Activated naive CD4-positive, alpha-beta T cell (primary cell): ENCODE measurements at places on chromosomes 5 and 9.

- DNase-seq, result no peak
These were observed 220.1 kb downstream of the CYLC2 start for GRCh38 chr9:103215197-103215596.

DNA sequence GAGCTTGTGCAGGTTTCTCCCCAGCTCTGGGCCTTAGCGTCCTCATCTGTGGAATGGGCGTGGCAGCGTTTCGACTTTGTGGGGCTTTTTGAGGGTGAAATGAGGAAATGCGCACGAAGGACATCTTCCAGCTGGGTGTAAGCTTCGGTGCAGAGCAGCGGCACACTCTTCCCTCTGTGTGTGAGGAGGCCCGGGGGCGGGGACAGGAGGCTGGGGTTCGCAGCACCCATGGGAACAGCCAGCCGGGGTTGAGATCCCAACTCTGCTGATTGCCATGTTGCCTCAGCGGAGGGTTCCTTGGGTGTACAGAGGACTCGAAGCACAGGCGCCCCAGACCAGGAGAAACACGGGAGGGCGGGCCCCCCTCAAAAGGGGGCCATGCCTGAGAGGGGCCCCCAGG, 265.6 kb downstream of the NSG2 start:
- DNase-seq, result no peak

GRCh38 chr9:13575558-13575957, 296.1 kb upstream of the MPDZ start:
- no peak for DNase-seq

GRCh38 chr5:139108063-139108824, 89.9 kb downstream of the SIL1 start:
- DNase-seq, result no peak

- no peak for DNase-seq
These were observed 159.0 kb downstream of the TLE1 start for GRCh38 chr9:81530310-81530810.

DNA sequence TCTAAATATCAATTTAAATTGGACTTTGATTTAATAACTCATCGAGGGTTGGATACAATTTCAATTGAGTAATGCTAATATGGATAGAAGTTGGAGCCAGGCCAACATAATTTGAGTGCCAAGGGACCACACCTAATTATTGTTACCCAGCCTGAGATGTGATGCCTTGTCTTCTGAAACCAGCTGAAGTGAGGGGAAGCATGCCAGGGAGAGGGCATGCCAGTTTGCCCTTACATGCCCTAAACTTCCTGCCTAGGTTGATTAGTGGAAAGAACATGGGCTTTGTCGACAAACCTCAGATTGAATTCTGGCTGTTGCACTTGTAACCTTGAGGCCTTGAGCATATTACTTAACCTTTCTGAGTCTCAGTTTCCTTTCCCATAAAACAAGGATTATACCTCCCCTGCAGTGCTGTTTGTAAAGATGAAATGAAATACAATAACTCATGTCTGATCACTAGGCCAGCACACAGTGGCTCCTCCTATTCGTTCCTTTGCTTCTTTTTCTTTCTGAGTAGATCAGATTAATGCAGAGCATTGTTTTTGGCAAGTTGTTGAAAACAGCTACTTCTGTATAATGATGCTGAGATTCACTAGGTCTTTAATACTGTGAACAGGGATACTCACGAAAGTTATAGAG, 412.8 kb downstream of the TLE4 start:
- DNase-seq, result no peak

DNA sequence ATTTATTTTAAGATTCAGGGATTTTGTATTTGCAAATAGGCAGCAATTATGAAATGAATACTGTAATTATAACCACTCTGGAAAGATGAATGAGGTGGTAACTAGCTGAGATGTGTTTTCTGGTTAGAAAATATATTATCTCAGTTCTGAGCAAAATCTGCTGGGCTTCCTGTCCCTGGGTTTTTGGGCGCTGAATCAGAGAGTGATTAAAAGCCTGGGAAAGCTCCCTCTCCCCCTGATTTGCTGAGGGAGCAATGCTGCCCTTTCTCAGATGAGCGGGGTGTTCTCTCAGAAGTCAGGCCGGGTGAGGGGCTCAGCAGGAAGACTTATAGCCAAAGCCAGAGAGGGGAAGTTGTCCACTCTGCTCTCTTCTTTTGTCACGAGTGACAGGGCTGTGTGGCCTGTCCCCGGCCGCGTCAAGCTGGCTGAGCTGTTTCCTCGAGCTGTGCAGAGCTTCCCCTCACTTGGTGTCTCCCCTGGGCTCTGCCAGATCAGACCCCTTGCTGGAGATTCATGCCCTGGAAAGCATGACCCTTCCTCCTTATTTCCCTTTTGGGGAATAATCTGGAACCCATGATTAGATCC, 39.8 kb upstream of the PITX1 start:
- DNase-seq, result no peak

DNA sequence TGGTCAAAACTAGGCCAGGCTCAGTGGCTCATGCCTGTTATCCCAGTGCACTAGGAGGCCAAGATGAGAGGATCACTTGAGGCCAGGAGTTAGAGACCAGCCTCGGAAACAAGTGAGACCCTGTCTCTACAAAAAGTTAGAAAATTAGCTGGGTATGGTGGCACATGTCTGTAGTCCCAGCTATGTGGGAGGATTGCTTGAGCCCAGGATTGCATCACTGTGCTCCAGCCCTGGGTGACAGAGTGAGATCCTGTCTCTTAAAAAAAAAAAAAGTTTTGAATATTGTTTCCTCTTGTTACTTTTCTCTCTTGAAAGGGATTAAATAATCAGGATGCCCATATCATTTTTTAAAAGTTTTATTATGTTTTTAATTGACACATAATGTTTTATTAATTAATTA, 7.6 kb downstream of the ARHGEF37 start:
- no peak for DNase-seq

DNA sequence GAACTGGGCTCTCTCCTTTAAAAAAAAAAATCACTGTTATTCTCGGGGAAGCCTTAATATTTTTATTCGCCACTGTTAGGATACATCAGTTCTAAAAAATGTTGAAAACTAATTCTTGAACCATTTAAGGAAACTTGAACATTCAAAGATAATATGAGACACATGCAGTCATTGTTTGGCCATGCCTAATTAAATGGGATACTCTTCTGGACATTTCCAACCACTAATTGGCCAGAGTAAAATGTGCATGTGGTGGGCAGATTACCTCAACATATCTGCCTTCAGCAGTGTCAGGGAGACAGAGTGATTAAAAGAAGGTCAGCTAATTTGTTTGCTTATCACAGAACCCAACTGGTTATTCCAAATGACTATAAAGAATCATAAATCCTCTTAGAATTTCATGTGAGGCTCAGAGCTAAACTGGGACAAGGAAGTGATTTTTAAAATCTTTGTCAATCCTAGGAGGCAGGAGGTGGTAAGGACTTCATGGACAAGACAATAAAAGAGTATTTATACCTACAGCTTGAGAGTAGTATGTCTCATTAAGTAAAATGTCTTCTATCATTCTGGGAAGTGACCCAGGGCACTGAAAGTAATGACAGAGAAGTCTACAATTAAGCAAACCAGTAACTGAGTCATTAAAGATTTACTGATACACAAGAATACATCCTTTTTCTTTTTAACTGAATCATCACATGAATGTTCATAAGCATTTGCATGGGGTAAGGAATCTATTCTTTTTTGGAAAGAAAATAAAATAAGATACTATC, 242.9 kb upstream of the TRPM3 start:
- no peak for DNase-seq

DNA sequence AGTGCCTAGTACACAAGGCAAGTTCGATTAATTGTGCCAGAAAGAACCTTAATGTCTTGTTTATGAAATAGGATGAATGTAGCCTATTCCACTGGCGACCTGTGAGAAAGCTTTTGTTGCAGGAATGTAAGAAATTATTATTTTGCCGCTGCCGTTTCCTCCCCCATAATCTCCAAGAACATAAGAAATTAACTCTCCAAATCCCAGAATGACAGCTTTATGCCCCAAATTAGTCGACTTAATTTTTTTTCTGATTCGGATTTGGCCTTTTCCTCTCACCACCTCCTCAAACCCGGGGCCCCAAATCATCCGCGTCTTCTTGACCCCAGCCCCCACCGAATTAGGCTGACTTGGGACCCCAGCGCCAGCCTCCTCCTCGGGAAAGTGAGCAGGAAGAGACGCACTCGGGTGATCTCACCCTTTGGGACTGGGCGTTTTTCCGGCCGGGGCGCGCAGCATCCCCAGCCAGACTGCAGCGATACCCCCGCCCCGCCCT, 682 bp upstream of the SPTAN1 start:
- DNase-seq, result no peak

DNA sequence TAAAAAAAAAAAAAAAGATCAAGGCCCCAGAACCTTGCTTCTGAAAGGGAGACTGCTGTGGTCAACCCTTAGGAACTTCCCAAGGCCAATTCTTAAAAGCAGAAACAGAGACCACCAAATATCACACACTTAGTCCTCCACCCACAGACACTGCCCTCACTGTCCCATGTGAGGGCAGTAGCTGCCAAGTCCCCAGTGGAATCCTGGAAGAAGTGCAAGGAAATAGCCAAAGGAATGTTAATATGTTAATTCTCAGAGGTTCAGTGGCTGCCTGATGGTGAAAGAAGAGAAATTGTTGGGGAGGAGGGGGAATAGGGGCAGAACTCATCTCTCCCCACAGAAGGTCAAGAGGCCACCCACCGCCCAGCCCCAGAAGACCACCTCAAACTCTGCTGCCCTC, 23.1 kb downstream of the FSTL4 start:
- DNase-seq, result no peak

DNA sequence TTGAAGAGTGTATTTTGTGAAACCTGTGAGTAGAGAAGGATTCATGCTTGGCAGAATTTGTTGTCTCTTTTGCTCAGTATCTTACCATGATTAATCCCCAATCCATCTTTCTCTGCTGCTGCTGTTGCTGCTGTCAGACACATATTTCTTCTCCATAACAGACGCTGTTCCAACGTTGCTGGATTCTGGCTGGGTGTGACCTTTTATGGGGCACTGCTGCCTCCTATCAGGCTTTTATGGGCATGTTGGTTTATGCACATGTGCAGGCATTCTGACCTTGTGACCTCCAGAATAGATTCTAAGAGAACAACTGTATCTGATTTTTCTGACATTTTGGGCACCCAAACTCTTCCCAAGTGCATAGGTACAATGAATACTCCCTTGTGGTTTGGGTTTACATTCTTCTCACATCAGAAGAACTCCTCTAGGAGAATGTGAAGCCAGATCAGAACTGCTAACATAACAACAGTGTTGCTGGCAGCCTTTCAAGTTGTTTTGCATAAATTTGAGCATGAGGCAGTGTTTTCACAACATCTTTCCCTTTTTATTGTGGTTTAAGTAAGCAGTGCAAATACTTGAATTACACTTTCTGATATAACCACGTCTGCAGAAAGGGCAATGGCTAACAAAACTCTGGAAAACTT, 9.2 kb upstream of the ISL1 start:
- no peak for DNase-seq

GRCh38 chr9:121720311-121721057, 69.0 kb downstream of the DAB2IP start:
- no peak for DNase-seq

DNA sequence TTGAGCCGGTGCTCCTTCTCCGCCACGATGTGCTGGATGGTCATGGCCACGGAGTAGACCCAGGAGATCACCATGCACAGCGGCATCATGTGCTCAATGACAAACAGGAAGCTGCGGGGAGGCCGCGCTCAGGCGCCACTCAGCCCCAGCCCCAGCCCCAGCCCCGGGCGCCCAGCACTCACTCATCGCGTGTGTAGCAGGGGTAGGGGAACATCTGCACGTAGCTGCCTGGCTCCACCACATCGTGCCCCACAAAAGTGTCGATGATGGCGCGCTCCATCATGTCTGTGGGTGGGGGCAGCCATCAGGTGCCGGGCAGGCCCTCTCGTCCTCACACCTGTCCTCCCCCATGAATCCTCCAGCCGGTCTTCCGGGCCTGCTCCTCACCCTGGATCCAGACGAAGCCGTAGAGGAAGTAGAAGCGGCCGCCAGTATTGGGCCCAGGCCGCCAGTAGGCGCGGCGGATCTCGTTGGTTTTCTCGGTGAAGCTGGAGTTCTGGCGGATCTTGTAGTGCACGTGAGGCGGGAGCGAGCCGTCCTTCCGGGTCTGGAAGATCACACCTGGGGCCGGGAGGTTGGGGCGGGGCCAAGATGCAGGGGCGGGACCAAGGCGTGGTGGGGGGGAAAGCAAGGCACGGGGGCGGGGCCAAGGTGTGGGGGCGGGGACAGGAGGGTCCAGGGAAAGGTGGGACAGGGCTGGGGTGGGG, 10.1 kb downstream of the ABCA2 start:
- no peak for DNase-seq

- no peak for DNase-seq
These were observed 327.8 kb downstream of the TMEM167A start for GRCh38 chr5:82749461-82749820.

DNA sequence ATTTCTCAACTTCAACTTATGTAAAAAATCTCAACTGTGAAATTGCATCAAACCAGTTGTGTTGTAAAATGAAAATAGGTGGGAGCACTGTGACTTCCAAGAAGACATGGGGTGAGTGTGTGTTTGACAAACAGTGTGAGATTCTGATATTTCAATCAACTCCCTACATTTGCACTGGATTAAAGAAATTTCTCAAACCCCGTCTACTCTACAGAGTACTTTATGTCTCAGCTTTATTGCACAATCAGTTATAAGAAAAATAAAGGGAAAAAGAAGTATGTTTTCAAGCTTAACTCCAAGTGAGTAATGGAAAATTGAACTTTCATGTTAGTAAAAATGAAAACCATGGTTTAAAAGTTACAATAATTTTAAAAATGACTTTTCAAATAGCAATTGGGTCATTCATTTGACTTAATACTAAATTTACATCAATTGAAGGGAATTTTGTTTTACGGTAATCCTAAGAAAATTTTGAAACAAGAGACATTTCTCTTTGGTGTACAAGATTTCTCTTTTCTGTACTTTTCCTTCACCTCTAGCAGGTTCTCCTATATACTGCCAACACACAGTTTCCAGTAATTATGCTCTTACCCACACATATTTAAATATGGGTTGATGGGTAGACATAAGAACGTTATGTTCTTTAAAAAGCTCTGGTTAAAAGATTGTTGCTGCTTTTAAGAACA, 80.3 kb downstream of the CDO1 start:
- no peak for DNase-seq

- no peak for DNase-seq
These were observed 30.9 kb downstream of the GALNT10 start for GRCh38 chr5:154221371-154221896.

DNA sequence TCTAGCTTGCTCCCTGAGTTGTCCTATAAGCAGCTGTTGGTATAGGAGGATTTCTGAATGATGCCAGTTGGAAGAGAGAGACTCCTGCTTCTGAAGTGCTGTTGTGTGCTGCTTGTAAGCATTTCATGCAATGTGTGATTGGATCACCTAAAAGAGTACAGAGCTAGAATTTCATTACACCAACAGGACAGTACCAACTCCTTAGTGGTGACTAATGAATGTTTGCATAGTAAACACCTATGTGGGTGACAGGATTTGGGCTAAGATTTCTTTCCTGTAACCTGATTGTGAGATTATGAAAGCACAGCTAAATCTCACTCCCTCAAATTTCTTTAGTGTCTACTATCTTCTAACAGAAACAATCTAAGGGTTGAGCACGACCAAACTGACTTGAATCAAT, 67.0 kb downstream of the GCNT1 start:
- DNase-seq, result no peak
